Vagina (tissue), 2 donors: ENCODE measurements at places on chromosomes 3 and 15. TPM values are rescaled to one million over a fixed set of nuclear protein-coding genes. Genes with fewer than 3 reads are reported as not detected.

Gene TMEM40
- 31.7 TPM for total RNA-seq

Gene ISL2
- 2.0 TPM for total RNA-seq

GRCh38 chr3:59381282-59381681 is 331.5 kb upstream of the CFAP20DC start:
- no peak for DNase-seq

GRCh38 chr15:33149919-33150318 is 44.6 kb downstream of the FMN1 start:
- DNase-seq = no peak

Gene SLC2A2
- not detected for total RNA-seq

DNA sequence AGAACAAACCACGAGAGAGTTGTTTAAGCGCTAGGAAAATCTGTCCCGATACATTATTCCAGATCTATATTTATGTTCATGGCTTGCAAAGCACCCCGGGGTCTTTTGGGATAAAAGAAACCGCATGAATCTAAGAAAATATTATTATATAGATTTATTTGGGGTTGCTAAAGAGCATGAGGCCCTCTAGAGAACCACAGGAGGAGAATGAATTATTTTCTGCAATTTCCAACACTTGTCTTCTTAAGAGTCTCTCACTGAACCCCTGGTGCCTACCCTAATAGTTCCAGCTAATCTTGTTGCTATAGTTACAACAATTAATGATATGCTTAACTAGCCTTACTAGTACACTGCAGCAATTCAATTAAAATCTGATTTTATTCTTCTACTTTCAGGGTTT is 79.6 kb downstream of the ARRDC4 start:
- DNase-seq = no peak

DNA sequence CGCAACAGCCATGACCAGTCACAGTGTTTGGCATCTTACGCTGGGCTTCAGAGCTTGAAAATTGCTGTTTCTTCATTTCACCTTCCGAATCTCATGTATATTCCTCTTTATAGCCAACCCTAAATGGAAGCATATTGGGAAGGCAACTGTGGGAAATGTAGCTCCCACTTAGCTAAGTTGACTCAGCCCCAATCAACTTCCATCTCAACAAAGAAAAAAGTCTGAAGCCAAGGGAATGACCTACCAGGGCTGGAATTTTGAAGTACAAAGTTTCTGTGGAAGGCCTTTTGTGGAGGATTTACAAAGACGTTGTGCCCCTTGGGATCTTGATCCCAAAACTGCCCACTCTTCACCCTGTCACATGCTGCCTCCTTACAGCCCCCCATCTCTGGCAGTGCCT is 85.2 kb upstream of the OXTR start:
- no peak for DNase-seq
